Stimulated activated CD4-positive, alpha-beta T cell treated with anti-CD3 and anti-CD28 coated beads, Interleukin-4, amount 100 ng/mL, for 48 hours (primary cell): ENCODE measurements at places on chromosomes 6 and 20.
A peak's percentile ranks its signal among the peaks of the same experiment; 100 is the strongest.

DNA sequence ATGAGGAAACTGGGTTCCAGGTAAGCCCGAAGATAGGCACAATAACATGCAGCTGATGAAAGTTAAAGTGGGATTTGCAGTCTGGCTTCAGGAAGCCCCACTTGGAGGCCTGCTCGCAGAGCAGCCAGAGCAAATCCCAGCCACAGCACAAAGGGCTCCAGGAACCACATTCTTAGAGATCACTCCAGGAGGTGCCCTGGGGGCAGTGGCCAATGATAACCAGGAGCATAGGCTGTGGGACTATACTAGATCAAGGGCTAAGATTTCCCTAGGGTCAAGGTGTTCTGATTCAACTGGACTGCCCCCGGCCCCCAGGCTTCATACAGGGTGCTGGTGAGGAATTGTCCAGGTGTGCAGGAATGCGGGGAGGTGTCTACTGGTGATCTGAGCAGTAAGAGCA lies 133.9 kb upstream of the PTPRT start:
- no peak for DNase-seq

DNA sequence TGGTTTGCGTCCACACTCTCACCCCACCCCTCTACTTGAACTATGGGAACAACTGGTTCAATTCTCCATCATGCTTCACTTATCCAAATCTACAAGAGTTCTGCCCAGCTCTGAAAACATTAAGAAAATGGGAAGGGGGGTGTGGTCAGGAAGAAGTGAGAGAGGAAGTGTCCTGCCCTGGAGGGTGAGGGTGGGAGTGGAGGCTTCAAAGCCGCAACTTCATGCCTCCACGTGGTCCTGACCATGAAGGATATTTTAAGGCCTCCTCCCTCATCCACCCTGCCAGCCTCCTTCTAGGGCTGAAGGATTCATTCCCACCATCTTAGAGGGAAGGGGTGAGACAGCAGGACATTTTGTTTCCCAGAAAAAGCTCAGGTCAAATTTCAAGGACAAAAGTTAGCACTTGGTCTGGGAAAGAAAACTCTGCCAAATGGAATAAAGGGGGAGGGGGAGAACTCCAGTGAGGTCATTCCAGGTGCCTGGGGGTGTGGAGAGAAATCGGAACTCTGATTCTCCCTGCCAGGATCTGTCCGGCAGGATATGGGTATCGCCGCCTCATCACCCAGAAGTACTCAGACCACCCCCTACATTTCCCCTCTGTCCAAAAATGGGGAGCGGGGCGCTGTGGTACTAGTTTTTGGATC lies 4.9 kb downstream of the RIMS4 start:
- DNase-seq: no peak

DNA sequence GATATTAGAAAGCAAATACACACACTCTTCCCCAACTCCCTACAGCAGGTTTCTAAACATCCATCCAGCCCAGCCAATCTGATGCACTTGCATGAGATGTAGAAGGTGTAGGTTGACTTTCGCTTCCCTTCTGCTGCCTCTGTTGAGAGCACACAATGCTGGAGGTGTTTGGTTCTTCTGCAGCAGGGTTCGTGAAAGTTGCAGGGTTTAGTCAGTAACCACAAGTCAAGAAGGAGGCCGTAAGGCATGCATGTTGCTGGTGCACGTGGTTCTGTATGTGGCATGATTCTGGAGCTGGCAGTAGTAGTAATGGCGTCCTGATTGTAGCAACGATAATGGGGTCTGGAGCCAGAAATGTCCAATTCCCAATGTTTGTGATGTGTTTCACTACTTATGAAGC lies 53.0 kb downstream of the DEK start:
- DNase-seq: peak; percentile 21

GRCh38 chr20:31822421-31823330 lies 3.5 kb downstream of the MYLK2 start:
- peak; percentile 74 for DNase-seq
